ENCODE measurements at places on chromosomes 2 and 18. TPM values are rescaled to one million over a fixed set of nuclear protein-coding genes. Genes with fewer than 3 reads are reported as not detected.

The GKN1 gene
- total RNA-seq: not detected

DNA sequence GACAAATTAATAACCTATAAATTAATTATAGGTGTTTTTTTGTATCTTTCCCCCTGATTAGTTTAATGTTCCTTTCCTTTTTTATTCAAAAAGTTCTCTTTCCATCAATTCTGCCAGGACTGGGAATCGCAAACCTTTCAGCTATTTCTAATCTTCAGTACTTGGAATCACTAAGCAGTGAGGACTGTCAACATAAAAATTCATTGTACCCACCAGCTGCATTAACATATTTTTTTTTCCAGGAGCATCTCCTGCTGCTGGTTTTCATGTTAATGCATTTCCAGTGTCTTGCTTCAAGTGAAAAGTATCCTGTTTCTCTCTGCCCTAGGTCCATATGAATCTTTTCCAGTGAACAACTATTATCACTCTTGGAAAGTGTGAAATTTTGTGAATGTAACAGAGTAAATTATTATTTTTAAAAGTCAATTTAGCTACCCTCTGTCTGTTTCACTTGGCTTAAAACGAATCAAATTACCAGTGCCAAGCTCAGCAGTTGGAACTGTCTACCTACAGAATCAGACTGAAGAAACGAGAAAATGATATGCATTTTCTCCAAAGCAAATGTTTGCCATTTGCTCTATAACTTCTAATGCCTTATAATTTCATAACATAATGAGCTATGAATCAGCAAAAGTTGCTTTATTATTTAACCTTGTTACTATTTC lies 804.4 kb downstream of the EPHA4 start:
- DNase-seq: no peak

GRCh38 chr2:224734949-224735348 lies 18.8 kb upstream of the CCDC195 start:
- no peak for DNase-seq

The PIAS2 gene
- 6.0 TPM for total RNA-seq

The ARL5A gene
- total RNA-seq: 41.8 TPM

DNA sequence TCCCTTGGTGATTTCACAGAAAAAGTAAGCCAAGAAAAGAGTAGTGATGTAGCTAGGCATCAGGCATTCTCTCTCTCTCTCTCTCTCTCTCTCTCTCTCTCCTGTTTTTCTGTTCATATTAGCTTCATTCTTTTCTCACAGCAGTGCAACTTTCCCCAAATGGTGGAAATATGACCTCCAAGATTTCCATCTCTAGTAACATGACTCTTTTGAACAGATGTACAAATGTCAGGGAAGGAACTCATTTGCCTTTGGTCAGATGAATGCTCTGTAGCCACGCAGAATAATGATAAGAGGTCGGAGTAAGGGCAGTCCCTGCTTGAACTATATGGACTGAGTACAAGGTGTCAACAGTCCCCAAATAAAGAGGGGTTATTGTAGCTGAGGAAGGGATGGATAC lies 316.2 kb downstream of the GALNT13 start:
- no peak for DNase-seq

- DNase-seq: no peak
Observed at GRCh38 chr2:197911667-197912066, 107.3 kb downstream of the PLCL1 start.

The VAMP8 gene
- 91.0 TPM for total RNA-seq

The MEP1B gene
- total RNA-seq: not detected

DNA sequence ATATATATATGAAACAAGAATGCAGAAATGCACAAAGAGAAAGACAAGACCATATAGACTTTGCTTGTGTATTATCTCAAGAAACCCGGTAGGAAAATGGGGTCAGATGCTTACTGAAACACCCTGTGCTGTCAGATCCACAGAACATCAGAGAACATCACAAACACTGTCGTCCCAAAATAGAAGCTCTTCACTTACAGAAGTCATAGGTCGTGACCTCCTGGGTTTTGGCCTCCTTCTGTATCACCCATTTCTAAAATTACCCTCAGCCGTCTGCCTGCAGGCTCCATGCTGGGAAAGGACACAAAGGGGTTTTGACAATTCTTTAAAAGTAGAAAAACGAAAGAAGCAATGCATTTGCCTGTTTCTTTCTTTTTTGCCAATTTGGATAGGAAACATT lies 137.9 kb downstream of the PAX3 start:
- DNase-seq: no peak

The NT5C1B gene
- total RNA-seq: not detected

GRCh38 chr2:236752096-236752495 lies 182.5 kb downstream of the ACKR3 start:
- DNase-seq: no peak

The GRHL1 gene
- 112 TPM for total RNA-seq

The GPR55 gene
- total RNA-seq: 0.61 TPM

DNA sequence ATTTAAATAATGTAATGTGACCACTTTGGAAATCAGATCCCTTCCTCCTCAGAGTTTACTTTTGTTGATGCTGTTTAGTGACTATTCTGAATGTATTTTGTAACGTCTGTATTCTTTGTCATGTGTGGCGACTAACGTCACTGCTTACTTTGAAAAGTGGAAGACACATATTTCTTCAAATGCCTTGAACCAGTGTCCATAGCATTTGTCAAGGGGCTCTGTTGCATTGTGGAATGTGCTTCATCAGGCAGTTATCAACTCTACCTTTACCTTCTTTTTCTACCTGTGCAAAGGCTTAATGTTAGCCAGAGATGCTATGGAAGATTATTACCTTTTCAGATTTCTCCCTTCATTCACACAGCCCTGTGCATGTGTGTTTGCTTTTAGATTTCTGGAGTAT lies 162.4 kb downstream of the ZNF407 start:
- no peak for DNase-seq

- no peak for DNase-seq
Observed at GRCh38 chr2:234335661-234336228, 161.1 kb downstream of the ARL4C start.

GRCh38 chr2:235936493-235936892 lies 231.7 kb downstream of the GBX2 start:
- no peak for DNase-seq

The KCNS3 gene
- 33.5 TPM for total RNA-seq

The RAD51AP2 gene
- total RNA-seq: 0.53 TPM

DNA sequence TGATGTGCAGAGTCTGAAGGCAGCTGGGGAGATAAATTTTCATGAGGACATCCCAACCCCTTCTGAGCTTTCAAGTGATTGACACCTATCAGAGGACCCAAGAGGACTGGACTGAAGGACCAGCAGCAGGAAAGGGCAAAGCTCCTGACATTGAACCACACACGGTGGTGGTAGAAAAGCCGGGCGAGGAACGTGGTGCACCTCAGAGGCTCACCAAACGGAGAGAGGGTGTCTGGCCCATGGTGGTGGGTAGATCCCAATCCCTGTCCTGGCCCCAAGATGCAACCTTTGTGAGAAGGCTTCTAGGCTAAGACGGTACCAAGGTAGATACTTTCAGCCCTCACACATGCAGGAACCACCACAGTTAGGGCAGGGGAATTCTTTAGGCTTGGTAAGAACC lies 52.1 kb downstream of the FRZB start:
- DNase-seq: no peak
